ENCODE measurements at places on chromosomes 7 and 10.

DNA sequence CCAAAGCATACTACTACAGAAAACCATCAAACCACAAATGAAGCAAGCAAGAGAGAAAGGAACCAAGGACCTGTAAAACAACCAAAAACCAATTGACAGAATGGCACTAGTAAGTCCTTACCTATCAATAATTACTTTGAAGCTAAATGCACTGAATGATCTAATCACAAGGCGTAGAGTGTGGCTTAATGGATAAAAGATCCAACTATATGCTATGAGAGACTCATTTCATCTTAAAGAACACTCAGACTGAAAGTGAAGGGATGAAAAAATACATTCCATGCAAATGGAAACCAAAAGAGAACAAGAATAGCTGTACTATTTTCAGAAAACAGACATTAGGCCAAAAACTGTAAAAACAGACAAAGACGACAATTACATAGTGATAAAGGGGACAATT is 70.7 kb downstream of the CRPPA start:
- DNase-seq, result no peak

- no peak for DNase-seq
Observed at GRCh38 chr10:6278519-6279120, 75.9 kb downstream of the PFKFB3 start.

GRCh38 chr10:21626457-21627161 is 92.6 kb downstream of the MLLT10 start:
- no peak for DNase-seq

- no peak for DNase-seq
Observed at GRCh38 chr7:15084368-15084767, 181.8 kb upstream of the DGKB start.

- no peak for DNase-seq
Observed at GRCh38 chr7:108419961-108420908, 36.0 kb downstream of the NRCAM start.

DNA sequence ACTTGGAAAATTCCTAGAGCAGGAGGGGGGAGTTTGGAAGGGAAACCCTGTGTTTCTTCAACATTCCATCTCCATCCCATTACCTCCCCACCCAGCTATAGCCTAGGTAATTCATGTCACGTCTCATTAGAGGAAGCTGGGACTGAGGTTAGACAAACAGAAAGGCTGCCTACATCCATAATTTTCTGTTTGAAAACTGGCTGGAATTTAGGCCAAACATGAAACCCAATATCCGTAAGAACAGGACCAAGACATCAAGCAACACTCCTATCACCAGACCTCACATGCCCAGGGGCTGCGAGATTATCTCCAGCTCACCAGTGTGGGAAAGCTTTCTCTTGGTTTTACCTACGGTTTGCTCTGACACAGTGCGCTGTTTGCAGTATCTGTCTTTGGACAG is 316.3 kb downstream of the FRMD4A start:
- no peak for DNase-seq

- no peak for DNase-seq
Observed at GRCh38 chr7:78967046-78967445, 486.4 kb downstream of the MAGI2 start.

- no peak for DNase-seq
Observed at GRCh38 chr7:79520543-79520942, 67.1 kb upstream of the MAGI2 start.

- peak; percentile 46 for DNase-seq
Observed at GRCh38 chr7:98779800-98780587, 89.8 kb downstream of the TMEM130 start.

DNA sequence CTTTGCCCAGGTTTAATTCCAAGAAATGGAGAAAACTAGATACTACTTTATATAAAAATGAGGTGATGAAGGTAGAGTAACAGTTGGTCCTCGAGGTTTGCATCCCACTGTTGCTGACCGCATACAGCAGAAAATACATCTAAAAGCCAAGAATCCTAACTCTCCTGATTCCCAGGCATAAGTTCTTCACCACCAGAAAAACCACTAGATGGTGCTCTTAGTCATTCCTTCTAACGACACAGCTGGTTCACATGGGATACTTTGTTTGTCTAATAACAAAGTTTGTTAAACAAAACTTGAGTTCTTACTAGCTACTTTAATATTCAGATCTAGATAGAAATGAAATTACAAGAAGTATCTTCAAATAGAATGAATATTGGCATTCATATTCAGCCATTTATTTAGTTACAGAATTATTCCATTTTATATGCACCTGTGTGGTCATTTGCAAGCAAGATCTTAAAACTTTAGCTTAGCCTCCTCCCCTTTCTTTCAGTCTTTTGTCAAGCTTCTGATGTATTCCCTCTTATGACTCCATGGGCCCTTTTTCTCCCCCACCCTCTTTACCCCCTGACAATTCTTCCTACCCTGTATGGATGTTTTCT is 54.1 kb upstream of the CYP26C1 start:
- peak; percentile 15 for DNase-seq

DNA sequence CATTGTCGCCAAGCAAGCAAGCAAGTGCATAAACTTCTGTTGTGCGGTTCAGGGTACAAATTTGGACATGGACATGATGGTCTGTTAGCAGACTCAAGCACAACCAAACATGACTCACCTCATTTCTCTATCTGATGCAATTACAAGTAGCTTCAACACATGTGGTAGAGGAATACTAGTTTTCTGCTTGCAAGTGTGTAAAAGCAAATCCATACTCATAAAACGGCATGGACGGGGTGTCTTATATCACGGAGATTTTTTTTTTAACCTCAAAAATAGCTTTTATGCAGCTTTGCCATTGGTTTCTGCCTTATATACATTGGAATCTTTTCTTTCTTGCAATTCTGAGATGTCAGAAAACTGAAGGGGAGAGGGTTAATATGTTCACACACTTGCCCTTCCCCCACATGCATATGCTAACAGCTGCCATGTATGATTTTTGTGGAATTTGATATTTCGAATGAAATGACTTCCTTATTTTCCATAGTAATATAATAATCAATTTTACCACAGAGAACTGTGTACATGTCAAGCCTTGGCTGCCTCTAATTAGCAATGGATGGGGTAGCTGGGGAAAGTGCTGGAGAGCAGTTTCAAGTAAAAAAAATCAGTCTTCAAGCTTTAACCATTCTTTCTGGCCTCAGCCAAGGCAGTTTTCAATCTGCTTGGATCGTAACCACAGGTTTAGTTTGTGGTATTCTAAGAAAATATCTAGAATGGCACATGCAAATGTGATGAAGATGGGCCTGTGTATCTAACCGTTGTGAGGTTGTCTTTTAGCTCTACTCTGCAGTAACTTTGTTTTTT is 106.0 kb upstream of the PDCD4 start:
- DNase-seq, result no peak

- no peak for DNase-seq
Observed at GRCh38 chr7:1354661-1355567, 104.4 kb downstream of the MICALL2 start.

- DNase-seq, result no peak
Observed at GRCh38 chr10:60388709-60389301, 870 bp downstream of the ANK3 start.

DNA sequence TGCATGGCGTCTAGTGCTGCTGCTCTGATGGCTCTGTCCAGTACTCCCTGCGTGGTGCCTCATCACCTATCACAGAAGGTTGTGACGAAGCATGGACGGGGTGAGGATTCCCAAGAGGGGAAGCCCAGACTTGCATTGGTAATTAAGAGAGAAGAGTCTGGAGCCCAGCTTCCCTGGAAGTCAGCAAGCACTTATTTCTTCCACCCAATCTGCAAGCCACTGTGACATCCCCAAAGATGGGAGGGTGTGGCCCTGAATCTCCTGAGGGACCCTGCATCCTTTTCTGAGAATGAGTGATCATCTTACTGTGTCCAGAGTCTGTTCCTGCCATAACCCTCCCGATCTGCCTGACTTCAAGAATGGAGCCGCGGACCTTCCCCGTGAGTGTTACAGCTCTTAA is 166.7 kb downstream of the PTPN20 start:
- DNase-seq, result no peak

DNA sequence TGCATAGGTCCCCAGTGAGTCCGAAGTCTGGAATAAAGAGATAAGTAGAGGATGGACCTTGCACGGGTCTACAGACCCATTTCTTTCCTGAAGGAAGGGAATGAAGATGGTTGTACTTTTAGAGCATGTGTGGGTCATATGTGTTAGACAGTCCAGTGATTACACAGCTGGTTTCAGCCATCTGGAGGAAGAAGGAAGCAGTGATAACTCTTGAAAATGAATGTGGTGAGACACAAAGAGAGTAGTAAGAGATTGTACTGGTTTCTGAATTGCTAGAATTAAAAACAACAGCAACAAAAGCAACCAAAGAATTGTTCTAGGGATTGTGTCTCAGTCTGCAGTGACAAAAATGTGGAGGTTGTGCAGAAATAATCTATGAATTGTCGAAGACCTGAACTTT is 258.9 kb downstream of the SUGCT start:
- DNase-seq, result no peak

DNA sequence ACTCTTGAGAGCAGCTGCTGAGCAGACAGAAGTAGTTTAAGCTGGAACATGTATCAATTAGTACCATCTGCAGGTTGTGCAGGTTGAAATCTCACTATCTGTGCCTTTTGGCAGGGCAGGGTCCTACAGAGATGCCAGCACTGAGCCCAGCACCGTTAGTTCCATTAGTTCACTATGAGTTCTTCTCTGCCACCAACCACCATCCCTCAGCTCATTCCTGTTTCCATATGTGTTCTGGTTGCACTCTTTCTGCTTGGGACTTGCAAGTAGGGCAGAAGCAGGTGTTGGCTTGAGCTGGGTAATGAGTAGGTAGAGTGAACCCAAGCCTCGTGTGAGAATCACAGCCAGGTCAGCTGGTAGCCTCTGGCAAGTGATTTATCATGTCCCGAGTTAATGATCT is 2.8 kb downstream of the SMO start:
- no peak for DNase-seq

- DNase-seq, result no peak
Observed at GRCh38 chr7:80236681-80237080, 102.0 kb downstream of the GNAI1 start.

GRCh38 chr10:32981760-32982159 is 23.7 kb upstream of the ITGB1 start:
- peak; percentile 48 for DNase-seq

All from Jurkat, Clone E6-1 (cell line).